ENCODE measurements at places on chromosomes 12 and 14.

- DNase-seq = no peak
Observed at GRCh38 chr12:131599190-131600159, 111.4 kb upstream of the SFSWAP start.

DNA sequence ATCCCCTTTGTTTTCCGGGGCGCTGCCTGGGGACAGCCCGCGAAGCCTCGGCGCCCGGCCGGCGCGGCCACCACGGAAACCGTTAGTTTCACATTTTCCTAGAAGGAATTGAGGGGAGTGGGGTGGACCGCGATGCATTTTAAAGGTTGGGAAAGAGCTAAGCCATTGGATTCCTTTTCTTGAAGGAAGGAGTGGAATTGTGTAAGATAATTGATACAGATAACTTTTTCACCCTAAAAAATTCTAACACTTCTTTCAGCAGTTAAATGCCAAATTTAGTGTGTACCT is 137.1 kb downstream of the MON2 start:
- no peak for DNase-seq

GRCh38 chr12:27064397-27065342 is 17.7 kb downstream of the C12orf71 start:
- no peak for DNase-seq

GRCh38 chr12:12800406-12801180 is 12.6 kb upstream of the DDX47 start:
- DNase-seq = no peak

GRCh38 chr12:79681008-79681590 is 9.7 kb downstream of the PAWR start:
- no peak for DNase-seq

Measured in skin of body (tissue), 3 donors.